ENCODE measurements at places on chromosomes 7 and 10.

DNA sequence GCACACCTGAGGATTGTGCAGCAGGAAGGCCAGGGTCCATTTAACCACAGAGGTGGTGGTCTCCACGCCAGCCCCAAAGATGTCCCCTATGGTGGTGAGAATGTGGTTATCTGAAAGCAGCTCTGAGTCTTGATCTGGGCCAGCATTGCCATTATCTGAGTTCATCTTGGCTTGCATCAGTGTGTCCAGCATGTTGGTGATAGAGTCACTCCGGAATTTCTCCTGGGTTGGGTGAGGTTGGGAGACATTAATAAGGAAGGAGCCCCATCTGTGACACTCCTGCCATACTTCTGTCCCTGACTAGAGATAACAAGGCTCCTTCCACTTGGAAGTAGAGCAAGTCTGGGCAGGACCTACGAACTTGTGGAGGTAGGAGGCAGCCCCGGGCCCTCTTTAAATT lies 4.2 kb downstream of the CYP17A1 start:
- DNase-seq = no peak

GRCh38 chr10:114042895-114043531 lies 653 bp upstream of the ADRB1 start:
- DNase-seq = no peak

DNA sequence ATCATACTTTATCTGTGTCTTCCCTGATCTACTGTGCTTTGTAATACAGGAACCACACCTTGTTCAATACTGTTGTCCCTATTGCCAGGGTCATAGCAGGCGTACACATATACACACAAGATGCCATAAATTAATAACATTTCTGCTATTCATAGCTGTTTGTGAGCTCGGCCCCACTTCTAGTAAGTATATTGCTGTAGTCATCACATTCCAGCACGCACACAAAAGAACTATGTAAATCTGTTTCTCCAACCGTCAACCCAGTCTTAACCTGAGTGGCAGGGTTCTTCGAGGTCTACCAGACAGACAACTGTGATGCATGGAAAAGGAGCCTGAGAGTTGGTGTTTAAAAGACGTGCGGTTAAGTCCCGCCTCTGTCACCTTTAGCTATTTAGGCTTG lies 5.7 kb upstream of the CACNB2 start:
- no peak for DNase-seq

DNA sequence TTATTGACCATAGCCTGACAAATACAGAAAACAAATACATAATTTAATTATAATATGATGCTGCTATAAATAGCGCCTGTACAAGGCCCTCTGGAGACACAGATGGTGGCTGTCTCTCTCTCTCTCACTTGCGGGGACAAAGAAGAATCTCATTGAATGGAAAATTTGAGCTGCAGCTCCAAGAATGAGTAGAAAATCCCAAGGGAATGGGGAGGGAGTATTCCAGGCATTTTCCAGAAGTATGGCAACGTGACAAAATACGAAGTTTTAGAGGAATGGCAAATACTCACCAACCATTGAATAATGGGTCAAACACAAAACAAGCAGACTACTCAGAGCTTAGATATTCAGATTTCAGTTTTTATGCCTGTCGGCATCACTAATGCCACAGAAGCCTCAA lies 179.9 kb downstream of the NRP1 start:
- no peak for DNase-seq

- no peak for DNase-seq
These were observed 139.4 kb downstream of the KCND2 start for GRCh38 chr7:120412139-120413050.

DNA sequence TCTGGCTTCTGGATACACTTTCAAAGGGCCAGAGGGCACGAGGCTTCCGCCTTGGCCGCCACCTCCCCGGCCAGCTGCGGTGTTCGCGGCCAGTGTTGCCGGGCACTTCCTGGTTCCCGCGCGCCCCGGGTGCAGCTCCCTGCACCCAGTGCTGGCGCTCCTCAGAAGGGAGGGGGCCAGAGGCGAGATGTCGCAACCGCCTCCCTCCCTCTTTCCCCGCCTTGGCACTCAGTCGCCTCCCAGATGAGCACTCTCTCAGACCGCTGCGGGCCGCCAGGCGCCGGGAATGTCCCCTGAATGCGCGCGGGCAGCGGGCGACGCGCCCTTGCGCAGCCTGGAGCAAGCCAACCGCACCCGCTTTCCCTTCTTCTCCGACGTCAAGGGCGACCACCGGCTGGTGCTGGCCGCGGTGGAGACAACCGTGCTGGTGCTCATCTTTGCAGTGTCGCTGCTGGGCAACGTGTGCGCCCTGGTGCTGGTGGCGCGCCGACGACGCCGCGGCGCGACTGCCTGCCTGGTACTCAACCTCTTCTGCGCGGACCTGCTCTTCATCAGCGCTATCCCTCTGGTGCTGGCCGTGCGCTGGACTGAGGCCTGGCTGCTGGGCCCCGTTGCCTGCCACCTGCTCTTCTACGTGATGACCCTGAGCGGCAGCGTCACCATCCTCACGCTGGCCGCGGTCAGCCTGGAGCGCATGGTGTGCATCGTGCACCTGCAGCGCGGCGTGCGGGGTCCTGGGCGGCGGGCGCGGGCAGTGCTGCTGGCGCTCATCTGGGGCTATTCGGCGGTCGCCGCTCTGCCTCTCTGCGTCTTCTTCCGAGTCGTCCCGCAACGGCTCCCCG lies at the start of gene FFAR4:
Gene FFAR4 (plus strand): TSS at position 231 of the 842 bp plus-strand sequence. CDS start 56 bp downstream, at position 287.
- no peak for DNase-seq

GRCh38 chr7:79452495-79453265 lies 787 bp downstream of the MAGI2 start:
- DNase-seq = no peak

DNA sequence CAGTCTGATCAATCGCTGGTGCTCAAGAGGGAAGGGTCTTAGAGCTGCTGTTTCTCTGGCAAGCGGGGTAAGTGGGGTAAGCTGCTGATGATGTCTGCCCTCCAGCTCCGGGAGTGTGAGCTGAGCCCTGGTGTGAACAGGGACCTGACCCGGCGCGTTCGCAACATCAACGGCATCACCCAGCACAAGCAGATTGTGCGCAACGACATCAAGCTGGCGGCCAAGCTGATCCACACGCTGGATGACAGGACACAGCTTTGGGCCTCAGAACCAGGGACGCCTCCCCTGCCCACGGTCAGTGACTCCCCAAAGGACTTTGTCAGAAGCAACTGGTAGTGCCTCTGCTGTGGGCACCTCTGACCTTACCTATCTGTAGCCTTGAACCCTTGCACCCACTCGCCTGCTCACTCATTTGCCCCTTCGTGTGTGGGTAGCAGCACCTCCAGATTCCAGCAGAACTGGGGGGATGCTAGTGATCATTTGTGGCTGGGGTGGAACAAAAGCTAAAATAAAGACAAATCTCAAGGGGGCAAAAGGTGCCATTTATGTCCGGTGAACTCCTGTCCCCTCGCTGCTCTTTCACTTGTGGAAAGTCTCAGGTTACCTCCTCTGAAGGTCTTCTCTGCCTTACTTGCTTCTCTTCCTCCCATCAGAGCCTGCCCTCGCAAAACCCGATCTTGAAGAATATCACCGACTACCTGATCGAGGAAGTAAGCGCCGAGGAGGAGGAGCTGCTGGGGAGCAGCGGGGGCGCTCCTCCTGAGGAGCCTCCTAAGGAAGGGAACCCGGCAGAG lies 3.2 kb downstream of the UFSP1 start:
- DNase-seq = no peak

- DNase-seq = no peak
These were observed 3.3 kb upstream of the NPTX2 start for GRCh38 chr7:98613601-98614425.

DNA sequence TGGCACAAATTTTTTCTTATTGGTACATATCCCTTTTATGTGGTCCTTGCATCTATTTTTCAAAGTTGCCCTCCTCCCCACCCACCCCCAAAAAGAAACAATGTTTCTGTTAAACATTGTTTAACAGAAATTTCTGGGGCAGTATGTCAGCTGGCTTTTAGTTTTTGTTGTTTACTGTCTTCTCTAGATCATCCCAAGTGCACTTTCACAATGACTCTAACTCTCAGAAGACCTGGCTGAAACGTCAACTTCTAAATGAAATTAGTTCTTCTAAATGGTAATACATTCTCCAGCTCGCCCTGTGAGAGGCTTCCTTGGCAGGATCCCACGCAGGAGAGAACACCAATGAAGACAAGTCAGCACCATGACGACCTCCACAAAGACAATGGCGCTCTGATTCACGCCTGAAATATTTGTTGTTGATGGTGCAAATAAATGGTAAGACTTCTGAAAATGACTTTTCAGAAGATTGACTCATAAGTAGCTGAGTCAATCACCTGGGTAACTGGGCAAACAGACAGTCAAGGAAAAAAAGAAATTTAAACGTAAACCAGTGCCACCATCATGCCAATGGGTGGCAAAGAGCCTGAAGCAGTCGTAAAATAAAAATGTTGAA lies 293.7 kb downstream of the FZD1 start:
- no peak for DNase-seq

GRCh38 chr7:9958486-9958885 lies 1015.2 kb upstream of the PHF14 start:
- no peak for DNase-seq

DNA sequence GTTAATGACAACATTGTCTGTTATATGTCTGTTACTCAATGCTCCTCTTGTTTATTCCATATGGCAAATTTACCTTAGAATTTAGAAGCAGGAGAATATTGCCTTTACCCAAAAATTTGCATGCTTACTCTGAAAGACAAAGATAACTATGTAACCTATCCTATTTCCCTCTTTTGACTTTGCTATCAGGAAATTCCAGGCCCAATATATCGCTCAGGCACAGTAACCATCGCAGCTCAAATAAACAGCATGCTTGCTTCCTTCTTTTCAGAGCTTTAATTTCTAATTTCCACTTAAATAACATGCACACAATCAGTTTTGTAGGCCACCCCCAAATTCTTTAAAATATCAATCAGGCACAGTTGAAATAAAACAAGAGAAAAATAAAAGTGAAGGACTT lies 57.8 kb downstream of the EBLN1 start:
- no peak for DNase-seq

DNA sequence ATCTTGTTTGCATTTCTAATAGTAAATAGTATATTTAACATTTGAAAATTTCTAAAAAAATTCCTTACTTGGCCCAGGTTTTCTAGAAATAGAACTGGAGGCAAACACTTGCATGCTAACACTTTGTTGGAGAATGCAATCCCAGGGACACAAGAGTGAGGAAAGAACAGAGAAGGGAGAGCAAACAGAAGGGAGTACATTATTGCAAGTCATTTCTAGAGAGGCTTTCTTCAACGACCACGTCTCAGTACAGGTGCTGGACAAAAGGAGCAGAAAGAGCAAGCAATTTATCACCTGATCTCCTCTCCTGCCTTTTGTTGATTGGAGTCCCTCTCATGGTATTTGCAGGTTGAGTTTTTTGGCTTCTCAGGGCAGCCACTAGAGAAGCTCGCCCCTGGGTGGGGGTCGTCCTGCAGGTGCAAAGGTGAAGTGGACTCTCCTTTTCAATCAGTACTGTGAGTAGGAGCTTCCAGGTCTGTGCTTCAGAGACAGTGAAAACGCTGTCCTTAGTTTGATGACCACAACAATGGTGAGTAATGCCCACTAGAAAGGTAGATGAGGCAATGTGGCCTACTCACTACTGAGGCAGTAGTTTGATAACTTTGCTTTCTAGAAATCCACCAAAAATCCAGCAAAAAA lies 5.2 kb downstream of the CPED1 start:
- no peak for DNase-seq

GRCh38 chr10:107618504-107618994 lies 454.0 kb upstream of the SORCS1 start:
- peak; percentile 37 for DNase-seq

DNA sequence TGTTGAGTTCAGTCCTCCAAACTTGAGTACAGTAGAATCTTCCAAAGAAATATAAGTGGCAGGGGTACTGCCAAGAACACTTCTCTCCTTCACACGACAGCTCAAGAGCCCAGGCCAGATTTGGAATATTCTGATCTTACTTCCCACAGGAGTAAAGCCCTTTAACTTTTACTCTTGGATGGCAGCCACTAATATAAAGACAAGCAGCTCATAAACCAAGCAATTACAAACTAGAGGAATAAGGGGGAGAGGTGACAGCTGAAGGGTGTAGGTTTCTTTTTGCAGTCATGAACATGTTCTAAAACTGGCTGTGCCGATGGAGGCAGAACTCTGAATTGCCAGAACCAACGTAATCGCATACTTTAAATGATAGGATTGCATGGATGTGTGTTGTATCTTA lies 74.8 kb downstream of the SVIL start:
- DNase-seq = peak; percentile 23

DNA sequence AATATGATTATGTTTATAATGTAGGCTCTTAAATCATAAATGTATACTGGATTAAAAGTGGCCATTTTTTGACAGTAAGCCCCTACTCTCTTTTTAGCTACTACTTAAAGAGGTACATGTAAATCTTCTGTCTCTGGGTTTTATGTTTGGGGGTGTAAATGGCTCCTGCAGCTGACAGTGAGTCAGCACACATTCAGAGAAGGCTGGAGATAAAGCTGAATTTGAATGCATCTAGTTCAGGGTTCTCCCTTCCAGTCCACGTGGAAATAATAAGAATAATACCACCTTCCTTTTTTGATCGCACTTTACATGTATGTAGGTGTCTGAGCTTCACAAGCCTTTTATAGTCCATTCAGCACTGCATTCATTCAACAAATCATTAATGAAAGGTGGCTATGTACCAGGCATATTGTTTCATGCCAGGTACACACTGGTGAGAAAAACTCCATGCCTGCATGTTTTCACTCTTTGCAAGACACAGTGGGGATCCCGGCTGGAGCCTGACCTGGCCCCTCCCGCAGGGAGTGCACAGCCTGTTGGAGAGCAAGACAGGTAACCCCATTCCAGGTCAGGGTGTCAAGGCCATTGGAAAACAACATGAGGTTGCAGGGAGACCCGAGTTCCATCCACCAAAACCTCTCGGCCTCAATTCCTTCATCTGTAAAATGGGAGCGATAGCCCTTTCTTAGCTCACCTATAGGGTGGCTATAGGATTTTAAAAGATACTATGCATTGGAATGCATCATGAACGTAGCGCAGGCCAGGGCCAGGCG lies 107.5 kb upstream of the ANLN start:
- no peak for DNase-seq

Data from LNCaP clone FGC (cell line).